Islet precursor cell (in vitro differentiated cells): ENCODE measurements at places on chromosomes 2 and 18.

GRCh38 chr2:43027097-43027873 is 199.1 kb downstream of the ZFP36L2 start:
- DNase-seq, result no peak

GRCh38 chr2:28629910-28630309 is 121.7 kb upstream of the PPP1CB start:
- no peak for DNase-seq

DNA sequence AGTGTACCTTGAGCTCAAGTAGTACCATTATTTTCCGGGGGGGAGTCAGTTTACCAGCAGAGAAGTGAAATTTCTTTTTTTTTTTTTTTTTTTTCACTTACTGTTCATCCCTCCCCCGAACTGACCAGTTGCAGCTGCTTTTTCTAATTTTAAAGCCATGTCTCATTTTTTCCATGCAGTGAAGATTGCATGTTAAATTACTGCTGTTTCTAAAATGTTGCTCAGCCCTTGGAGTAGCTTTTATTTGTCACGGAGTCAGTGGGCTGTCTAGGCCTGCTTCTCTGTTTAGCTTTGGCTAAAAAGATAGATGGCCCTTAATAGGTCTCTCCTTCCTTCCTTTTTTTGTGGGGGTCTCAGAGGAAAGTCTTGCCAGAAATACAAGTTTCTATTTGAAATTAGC is 70.2 kb downstream of the NGEF start:
- no peak for DNase-seq

DNA sequence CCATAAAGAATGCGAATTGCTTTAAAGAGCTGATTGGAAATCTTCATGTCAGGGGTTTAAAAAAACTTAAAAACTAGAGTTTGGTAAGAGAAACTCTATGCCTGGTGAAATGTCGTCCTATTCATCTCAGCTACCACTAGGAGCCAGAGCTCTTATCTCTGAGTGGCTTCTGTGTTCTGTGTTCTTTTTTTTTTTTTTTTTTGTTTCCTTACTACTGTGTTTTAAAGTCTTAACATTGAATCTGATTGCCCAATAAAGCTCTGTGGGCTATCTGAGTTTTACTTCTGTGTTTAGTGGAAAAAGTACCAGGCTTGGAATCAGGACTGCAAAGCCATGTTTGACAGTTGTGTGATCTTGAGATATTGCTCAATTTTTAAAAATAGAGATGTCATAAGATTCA is 494.8 kb downstream of the RIT2 start:
- DNase-seq, result no peak

DNA sequence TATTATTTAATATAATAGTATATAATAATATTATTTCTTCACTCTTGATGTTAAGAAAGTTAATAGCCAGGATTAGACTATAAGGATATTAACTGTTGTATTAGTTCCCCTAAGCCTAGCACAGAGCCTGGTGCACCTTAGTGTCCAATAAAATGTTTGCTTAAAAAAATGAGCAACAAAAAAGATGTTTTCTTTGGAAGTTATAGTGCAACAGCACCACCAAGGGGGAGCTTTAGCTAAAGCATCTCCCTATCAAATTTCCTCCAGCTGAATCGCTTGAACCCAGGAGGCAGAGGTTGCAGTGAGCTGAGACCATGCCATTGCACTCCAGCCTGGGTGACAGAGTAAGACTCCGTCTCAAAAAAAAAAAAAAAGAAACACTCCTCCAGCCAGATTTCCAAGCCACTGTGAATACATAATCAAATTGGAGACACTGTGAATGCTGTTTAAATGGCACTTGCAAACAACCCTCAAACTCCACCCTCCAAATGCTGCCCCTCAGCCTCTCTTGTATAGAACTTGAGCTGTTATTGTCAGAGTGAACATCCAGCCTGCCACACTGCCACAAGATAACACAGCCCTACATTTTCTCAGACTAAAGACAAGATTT is 221.9 kb downstream of the DYM start:
- no peak for DNase-seq

DNA sequence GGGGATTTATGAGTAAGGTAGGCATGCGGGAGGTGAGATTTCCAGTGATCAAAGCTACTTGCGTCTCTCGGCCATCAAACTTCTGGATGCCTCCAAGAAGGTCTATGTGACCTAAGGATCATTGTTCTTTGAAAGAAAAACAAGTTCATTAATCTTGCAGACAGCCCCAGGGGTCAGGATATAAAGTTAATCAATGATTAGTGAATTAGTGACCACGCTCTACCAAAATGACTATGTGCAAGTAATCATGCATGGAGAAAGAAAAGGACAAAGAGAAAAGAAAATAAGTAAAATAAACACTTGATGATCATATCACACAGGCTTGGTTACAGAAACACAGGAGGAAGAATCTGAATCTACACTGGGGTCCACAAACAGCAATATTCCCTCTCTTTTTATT is 42.5 kb upstream of the BCL11A start:
- DNase-seq, result no peak

DNA sequence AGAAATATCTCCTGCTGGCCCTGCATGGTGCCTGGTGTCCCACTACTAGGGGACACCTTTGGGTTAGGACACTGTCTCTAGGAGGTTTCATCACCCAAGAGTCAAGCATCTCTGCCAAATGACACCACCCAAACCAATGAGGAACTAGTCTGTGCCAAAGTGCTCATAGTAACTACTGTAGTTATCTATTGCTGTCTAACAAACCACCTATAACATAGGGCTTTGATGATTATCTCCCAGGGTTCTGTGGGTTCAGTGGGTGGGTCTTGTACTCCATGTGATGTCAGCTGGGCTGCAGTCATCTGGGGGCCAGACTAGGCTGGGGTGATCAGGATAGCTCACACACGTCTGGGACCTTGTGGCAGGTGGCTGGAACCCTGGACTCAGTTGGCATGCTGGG is 59.8 kb downstream of the EPAS1 start:
- DNase-seq, result no peak
